ENCODE measurements at places on chromosomes 5 and 9.

DNA sequence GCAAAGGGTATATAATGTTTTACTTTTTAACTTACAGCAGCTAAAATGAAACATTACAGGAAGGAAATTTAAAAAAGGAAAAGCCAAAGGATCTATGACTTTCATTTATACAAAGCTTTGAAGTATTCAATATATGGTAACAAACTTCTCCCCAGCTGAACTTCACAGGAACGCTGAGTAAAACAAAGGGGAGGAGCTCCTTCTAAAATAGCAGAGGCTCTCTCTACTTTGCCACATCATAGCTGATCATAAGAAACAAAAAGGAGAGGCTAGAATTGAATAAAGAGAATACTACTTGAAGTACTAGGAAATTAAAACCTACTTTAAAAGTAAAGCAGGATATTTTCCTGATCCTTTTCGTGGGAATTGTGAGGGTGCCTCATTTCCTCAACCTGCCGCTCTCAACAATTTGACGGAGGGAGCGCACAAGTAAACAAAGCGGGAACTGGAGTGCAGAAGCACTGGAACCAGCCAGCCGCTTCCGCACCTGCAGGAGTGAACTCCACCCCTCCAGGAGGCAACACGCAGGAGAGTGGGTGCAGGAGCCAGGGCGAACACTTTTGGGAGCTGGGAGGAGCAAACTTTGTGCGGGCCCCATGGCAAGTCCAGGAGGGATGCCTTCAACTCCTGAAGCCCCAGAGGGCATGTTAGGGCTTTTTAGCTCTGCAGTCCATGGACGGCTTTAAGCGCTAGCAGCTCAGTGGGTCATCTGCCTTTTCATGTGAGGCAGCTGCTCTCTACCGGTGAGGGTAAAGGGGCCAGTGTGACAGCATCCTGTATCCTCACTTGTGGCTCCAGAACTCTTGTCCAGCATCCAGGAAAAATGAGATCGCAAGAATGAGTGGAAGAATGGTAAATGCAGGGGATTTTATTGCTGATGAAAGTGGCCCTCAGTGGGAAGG lies 757.4 kb downstream of the PTPRD start:
- DNase-seq = no peak

GRCh38 chr9:20028192-20028848 lies 239.5 kb upstream of the SLC24A2 start:
- no peak for DNase-seq

GRCh38 chr9:32394381-32395049 lies 10.1 kb downstream of the ACO1 start:
- no peak for DNase-seq

- no peak for DNase-seq
Measured at GRCh38 chr5:125536582-125536981, 790.1 kb upstream of the ZNF608 start.

GRCh38 chr9:97615439-97616072 lies 17.6 kb downstream of the TSTD2 start:
- peak; percentile 33 for DNase-seq

GRCh38 chr9:130663258-130663976 lies 977 bp upstream of the PRDM12 start:
- DNase-seq = no peak

GRCh38 chr5:57422993-57423392 lies 59.6 kb downstream of the ACTBL2 start:
- DNase-seq = no peak
